ENCODE measurements at places on chromosomes 6 and 20. TPM values are rescaled to one million over a fixed set of nuclear protein-coding genes. Genes with fewer than 3 reads are reported as not detected.
A peak's percentile ranks its signal among the peaks of the same experiment; 100 is the strongest.

GRCh38 chr20:20548527-20549266 lies 163.7 kb downstream of the RALGAPA2 start:
- peak; percentile 85 for DNase-seq

Gene ERVFRD-1
- total RNA-seq = not detected

GRCh38 chr20:6026051-6026450 lies 27.8 kb downstream of the LRRN4 start:
- DNase-seq = no peak

DNA sequence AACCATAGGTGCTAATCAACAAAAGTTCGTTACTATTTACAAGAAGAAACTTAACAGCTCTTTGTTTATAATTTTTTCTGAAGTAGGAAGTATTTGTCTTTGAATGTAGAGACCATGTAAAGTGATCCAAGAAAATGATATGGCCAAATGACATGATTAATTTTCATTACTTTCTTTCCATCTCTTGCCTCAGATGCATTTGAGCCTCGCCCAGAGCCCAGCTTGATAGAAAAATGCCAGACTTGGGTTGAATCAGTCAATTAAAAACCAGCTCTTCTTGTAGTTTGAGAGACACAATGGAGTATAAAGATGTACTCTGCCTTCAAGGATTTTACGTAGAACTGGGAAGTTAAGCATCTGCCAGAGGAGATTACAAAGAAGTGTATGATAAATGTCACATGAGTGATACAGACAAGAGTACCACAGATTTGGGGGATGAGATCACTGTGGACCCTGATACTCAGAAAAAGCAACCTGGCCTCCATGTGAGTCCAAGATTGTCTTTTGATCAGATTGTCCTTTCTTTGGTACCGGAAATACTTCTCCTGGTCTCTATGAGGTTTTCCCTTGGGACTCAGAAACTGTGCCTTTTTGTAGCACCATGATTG lies 92.5 kb upstream of the SUPT3H start:
- no peak for DNase-seq

Gene OTOR
- not detected for total RNA-seq

GRCh38 chr6:79946272-79947190 lies 822 bp downstream of the ELOVL4 start:
- peak; percentile 25 for DNase-seq

- DNase-seq = no peak
Observed at GRCh38 chr6:42530751-42531150, 33.1 kb upstream of the UBR2 start.

GRCh38 chr6:25472306-25472705 lies 179.7 kb upstream of the SCGN start:
- DNase-seq = no peak

Gene PRSS16
- total RNA-seq = not detected

Gene B4GALT5
- 30.9 TPM for total RNA-seq

GRCh38 chr6:39870950-39871349 lies 63.3 kb downstream of the MOCS1 start:
- no peak for DNase-seq

DNA sequence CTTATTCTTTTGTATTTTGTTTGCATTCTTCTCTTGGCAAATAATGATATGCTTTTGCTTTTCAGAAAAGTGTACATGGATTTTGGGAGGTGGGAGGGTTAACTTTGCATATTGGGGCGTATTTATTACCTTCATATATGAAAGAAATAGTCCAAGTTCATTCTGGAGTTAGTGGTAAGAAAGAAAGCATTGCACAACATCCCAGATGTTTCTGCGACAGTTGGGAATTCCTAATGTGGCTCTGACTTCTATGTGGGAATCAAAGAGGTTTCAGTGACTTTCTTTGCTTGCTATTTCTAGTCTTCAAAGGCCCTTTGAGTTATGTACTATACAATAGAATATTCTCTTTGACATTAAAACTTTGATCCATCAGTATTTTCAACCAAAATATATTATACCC lies 78.1 kb downstream of the MMUT start:
- DNase-seq = no peak

DNA sequence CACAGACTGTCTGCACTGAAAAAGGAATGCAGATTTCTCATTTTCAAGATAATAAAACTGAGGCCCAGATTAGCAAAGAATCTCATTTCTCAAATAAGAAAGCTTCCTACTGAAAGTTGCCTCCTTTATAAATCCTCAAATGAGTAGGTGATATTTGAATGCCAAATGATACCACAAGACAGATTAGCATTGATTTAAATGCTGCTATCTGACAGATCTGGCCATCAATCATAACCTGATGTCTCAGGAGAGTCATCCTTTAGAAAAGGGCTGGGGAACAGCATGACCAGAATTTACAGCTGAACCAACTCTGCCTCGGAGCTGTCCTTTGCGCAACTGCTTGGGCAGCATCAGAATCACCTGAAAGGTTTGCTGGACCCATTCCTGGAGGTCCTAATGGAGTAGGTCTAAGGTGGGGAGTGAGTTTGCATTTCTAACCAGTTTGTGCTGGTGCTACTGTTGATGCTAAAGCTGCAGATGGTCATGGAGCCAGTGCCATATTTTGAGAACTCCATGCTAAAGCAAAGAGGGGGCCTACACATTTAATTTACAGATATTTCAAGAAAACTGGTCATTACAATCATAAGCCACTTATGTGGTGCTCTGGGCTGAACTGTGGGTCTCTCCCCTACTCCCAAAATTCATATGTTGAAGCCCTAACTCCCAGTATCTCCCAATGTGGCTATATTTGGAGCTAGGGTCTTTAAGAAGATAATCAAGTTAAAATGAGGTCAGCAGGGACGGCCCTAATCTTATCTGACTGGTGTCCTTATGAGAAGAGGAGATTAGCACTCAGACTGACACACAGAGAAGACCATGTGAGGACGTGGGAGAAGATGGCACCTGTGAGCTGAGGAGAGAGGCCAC lies 295.5 kb upstream of the JARID2 start:
- no peak for DNase-seq

Gene GJA10
- total RNA-seq = not detected

DNA sequence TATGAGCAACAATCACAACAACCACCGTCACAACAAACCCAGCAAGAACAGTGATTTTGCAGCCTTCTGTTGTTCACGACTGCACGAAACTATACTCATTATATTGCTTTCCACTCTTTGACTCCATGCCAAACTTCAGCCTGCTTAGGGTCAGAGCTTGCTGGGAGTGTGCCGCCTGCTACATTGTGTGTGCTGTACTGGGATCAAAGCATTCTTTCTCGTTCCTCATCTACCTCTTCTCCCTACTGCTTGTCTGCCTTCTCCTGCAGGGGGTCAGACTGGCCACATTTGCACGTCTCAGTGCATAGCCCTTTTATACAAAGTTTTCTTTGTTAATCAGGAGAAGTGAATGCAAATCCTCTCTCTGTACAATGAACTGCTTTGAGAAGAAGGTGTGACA lies 401.6 kb upstream of the CITED2 start:
- DNase-seq = peak; percentile 61

- no peak for DNase-seq
Observed at GRCh38 chr6:46521464-46521971, 30.3 kb upstream of the RCAN2 start.

DNA sequence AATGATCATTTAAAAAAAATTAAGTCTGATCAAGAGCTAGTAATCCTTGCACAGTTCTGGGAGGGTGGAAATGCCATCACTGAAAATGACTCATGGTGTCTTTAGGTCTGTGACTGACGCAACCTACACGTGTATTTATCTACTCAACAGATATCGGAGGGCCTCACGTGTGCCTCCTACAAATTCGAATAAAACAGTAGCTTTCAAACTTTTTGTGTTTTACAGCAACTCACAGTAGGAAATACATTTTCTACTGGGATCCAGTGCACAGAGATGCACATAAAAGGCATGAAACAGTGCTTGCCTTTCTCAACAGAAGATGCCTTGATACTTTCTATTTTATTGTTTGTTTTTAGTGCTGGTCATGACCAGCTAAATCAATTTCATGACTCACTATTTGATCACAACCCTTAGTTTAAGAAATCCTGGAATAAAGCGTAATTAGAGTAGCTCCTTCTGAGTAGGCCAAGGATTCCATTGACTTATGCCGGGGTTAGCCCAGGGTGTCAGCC lies 210.0 kb upstream of the SNX9 start:
- peak; percentile 63 for DNase-seq

DNA sequence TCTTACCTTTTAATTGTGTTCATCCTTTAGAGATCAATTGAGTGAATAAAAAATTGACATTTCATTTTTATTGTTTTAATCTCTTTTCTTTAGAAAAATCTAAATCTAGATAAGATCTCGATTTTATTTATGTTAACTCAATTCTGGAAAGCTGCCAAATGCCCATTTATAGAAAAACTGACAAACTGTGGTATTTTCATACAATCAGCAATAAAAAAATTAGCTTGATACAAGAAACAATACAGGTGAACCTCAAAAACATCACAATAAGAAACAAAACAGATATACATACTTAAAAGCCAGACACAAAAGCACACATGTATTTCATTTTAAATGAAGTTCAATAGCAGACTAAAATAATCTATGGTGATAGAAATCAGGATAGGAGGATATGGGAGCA lies 30.0 kb upstream of the ARHGAP18 start:
- no peak for DNase-seq

Gene PSORS1C2
- not detected for total RNA-seq

All from HepG2 (cell line).